ENCODE measurements at places on chromosomes 2 and 18.
A peak's percentile ranks its signal among the peaks of the same experiment; 100 is the strongest.

DNA sequence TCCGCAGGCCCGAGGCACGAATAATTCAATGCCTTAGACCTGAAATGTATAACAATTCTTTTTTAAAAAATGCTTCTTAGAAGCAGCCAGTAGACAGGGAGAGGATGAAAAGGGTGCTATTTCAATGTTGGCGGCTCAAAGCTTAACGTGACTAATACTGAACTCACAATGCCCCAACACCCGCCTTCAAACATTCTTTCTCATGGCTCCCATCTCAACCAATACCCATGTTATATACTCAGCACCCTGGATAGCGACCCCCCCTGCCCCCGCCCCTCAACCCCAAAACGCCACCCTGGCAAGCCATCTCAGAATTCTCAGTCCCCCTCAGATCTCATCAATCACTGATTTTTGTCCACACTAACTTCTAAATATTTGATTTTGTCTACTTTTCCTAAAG lies 4.4 kb downstream of the FBXO41 start:
- no peak for DNase-seq

- DNase-seq, result no peak
These were observed 75.0 kb upstream of the RBM44 start for GRCh38 chr2:237723602-237724001.

- peak; percentile 20 for DNase-seq
These were observed at the start of gene CDCA7 for GRCh38 chr2:173354582-173355131. CDCA7 (plus strand) TSS chr2:173354872; CDS start chr2:173354964, 92 bp downstream.

DNA sequence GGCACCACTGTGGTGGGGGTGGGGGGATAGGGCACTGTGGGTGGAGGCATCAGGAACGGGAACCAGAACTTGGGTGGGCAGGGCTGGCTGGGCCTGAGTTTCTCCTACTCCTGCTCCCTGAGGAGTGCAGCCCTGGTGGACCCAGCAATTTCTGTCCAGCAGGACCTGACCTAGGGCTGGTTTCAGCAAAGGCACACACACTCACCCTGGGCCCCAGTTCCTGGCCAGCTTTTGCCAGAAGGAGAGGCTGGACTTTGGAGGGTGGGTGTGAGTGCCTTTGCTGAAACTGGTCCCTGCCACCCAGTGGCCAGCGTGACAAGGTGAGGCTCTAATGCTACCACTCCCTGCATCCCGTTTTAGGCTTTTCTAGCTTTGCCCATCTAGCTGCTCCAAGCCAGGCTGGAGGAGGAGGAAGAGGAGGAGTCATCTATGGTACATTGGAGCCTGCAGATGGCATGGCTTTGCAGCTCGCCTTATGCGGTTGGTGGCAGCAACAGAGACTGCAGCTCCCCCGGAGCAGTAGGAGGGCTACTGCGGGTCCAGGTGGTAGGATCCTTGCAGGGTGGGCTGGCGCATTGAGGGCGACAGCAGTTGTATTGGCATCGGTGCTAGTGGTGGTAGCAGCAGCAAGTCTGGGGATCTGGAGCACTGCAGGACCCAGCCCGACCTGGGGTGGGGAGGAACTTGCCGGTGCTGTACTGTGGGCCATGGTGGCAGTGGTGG lies 40.4 kb upstream of the IMP4 start:
- no peak for DNase-seq

DNA sequence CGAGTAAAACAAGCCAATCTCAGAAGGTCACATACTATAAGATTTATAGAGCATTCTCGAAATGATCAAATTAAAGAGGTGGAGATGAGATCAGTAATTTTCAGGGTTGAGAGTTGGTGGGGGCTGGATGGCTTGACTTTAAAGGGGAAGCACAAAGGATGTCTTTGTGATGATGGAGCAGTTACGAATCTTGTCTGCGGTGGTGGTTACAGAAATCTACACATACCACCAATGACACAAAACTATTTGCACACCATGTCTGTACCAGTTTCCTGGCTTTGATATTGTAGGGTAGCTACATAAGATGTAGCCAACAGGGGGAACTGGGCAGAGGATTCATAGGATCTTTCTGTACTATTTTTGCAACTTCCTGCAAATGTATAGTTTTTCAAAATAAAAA lies 190.6 kb upstream of the SMIM21 start:
- DNase-seq, result no peak

- DNase-seq, result no peak
These were observed 71.6 kb downstream of the ZNF407 start for GRCh38 chr18:74669136-74669798.

DNA sequence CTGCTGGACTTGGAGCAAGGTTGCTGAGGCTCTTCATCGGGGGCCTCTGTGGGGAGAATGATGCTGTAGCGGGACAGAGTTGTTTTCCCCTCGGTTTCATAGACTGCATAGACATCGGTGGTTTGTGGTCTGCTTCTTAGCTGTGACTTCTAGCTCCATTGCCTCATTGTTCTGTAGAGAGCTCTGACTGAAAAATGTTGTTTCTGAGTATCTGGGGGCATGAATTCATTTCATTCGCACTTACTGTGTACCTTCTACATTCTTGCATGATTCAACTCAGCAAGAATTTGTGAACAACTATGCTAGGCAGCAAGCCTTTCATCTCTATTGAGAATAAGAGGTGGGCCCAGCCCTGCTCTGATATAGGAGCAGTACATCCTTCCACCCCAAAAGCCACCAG lies 406.8 kb downstream of the NBAS start:
- no peak for DNase-seq

DNA sequence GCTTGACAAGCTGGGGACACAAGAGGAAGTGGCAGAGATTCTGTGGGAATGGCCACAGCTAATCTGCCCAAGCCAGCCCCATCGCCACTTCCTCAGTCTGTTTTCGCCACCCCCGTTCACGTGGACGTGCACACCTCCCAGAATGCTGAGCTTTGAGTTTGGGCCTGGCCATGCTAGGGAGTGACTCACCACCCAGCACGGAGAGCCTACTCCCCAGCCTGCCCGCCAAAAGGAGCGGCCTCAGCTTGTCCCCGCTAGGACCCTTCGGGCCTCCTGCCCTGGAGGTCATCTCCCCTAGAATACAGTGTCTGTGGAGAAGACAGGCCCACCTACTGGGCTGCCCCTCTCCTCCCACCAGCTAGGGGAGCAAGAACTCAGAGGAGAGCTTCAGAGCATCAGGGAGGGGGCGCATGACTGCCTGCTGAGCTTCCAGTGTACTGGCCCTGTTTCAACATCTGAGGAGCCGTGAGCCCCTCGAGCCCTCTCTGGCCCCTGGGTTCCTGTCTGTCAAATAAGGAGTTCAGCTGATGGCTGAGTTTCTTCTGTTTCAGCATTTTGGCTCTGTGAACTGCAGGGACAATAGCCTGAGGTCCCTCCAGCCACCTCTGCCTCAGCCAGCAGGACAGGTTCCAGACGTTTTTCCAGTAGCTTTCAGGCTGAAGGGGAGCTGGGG lies 5.1 kb downstream of the SLC35F6 start:
- no peak for DNase-seq

DNA sequence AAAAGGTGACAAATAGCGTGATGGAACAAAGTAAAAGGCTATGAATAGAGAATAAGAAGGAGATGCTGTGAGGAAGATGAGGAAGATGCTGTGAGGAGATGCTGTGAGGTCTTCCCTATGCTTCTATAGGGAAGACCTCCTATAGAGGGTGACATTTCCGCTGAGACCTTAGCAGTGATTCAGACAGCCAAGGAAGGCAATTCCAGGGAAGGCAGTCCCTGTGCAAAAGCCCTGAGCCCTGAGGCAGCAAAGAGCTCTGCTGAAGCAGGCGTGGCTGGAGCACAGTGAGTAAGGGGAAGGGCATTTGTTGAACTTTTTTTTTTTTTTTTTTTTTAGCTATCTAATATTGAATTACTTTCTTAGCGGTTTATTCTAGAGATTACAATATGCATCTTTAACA lies 142.7 kb upstream of the FOSL2 start:
- DNase-seq, result no peak

DNA sequence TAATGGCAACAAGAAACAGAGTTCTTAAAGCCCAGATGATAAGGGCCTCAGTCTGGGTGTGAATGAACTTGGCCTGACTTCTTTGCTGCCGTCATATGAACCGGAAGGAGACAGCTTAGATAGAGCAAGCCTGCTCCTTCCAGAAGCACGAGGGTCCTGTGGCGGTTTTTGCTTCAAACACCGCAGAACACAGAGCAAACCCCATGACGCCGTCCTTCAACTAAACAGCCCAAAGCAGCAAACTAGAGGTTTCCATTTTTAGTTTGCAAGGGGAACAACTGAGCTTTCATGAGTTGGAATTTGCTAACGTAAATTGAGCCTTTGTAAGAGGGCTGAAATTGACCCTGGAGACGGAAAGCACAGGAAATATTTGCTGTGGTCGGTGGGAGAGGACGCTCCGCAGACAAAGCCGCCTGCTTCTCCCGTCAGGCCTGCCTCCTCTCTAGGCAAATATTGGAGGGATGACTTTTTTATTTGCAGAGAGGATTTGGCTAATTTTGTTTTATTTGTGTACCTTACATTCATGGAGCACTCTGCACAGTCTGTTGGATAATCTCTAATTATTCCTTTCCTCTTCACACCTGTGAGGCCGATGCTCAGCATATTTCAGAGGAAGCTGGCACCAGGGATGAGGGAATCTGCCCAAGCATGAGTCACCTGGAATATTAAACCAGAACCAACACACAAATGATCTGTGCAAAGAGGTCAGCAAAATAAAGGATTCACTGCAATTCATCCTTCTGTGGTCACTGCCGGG lies 134.0 kb upstream of the NCK2 start:
- no peak for DNase-seq

DNA sequence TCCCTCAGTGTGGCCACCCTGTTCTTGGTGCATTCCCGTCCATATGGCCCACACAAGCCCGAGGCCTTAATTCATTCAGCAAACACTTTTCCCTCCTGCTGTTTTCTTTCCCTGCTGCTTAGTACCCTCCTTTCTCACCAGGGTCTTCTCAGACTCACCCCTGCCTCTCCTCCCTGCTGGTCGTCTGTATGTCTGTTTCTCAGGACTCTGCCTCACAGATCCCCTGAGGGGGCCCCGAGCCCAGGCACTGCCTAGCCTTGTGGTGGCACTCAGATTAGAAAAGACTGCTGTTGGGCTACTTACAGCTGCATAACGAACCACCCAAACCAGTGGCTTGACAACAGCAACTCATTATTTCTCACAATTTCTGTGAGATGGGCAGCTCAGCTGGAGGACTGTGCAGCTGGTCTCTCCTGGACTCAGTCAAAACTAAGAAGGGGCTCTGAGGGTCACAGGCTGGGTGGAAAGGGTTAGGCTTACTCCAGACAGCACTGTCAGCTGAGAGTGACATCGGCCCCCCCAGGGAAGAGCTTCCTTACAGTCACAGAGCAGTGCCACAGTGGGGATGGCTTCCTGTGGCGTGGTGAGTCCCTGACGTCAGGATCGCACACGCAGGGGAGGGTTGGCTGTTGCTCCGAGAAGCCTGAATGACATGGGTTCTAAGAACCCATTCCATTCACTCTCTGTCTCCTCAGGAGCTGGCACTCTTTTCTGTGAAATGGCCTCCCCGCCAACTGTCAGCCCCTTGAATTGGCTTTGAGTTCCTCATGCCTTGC lies 139.0 kb downstream of the UXS1 start:
- peak; percentile 22 for DNase-seq

DNA sequence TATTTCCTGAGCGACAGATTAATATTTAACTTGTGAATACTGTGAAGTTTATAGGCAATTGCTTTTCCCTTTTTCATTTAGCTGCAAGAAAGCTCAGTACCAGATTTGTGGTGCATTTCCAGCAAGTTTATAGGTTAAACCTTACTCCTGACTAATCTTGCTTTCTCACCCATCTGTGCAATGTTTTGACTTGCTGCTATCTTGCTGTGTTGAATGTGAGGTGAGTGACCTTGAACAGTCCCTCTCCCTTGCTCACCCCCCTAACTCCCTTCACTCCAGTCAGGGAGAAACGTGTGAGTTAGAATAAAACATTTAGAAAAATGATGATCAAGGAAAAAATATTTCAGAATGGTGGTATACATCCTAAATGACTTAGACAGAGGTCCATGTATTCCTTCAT lies 39.8 kb upstream of the PARD3B start:
- DNase-seq, result no peak

DNA sequence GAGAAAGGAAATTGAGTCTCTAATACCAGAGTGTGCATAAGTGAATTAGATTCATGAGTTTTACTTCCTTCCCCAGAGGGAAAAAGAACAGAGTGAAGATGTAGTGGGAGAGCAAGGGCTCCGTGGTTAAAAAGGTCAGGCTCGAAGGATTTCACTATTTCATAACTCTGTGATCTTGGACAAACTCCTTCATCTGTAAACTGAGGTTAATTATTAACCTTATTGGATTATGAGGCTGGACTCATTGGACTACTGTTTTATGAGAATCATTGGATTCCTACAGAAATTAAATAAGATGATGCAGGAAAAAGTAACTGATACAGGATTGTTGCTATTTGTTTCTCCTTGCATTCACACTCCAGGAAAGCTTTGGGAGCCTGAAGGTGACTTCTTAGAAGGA lies 45.0 kb downstream of the SRD5A2 start:
- no peak for DNase-seq

GRCh38 chr2:145601361-145601925 lies 1081.5 kb upstream of the ZEB2 start:
- no peak for DNase-seq

GRCh38 chr2:88658326-88658725 lies 31.1 kb upstream of the EIF2AK3 start:
- no peak for DNase-seq

DNA sequence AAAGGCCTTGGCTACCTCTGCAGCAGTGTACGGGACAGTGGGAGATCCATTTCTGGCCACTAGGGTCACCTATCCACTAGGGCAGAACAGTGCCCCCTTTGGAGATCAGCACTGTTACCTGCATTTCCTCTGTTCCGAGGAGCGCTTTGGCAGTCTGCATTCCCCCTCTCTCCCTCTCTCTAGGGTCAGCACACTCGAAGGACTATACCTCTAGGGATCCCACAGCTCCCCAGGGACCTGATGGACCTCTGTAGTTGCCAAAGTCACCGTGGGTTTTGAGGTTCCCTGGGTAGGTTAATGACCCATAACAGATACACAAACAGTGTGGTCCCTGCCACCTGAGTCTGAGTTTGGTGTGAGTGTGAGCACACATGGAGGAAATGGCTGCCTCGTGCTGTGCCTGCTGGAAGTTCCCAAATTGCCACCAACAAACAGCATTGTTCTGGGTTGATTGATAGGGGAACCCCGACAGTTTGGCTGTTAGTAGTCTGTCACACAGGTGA lies 99.8 kb upstream of the VWC2L start:
- no peak for DNase-seq

GRCh38 chr2:124570872-124571271 lies 545.8 kb downstream of the CNTNAP5 start:
- no peak for DNase-seq
